ENCODE measurements at places on chromosomes 6 and 20.

DNA sequence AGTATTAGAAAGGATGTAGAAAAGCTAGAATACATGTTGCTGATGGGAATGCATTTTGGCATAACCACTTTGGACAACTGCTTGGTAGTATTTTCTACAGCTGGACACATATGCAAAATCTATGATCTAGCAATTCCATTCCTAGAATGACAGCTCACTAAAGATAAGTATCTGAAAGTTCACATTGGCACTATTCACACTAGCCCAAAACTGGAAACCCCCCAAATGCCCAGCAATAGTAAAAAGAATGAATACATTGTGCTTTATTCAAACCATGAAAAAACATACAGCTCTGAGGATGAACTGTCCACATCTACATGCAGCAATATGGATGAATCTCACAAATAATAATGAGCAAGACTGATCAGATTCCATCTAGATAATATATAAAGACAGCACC is 79.0 kb downstream of the PPP1R3G start:
- DNase-seq: no peak

GRCh38 chr6:16761471-16762267 is 409 bp upstream of the ATXN1 start:
- peak; percentile 66 for DNase-seq

- DNase-seq: no peak
Measured at GRCh38 chr20:57400231-57400701, 9.1 kb downstream of the RBM38 start.

- no peak for DNase-seq
Measured at GRCh38 chr6:85143676-85144075, 306.2 kb upstream of the NT5E start.

GRCh38 chr6:107576852-107577251 is 86.9 kb downstream of the SOBP start:
- peak; percentile 27 for DNase-seq

GRCh38 chr6:13048113-13048512 is 280.2 kb downstream of the TBC1D7 start:
- DNase-seq: no peak

- DNase-seq: peak; percentile 94
Measured at GRCh38 chr20:54123587-54124180, 50.1 kb downstream of the CYP24A1 start.

DNA sequence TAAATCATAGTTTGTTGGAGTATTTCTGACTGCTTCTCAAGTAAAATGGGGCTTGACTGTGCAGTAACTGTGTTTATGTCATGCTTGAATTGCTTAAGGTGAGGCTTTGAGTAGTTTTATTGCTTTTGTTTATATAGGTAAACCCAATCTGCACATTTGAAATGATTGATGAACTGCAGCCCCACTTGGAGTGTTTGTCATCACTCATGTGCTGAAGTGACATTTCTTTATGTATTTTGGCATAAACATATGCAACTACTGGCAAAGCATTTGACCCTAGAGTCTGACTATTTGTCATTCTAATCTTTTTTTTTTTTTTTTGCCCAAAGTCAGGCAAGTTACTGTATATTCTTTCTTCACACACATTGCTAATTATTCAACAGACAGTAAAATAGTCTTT is 491.4 kb upstream of the POU3F2 start:
- DNase-seq: no peak

DNA sequence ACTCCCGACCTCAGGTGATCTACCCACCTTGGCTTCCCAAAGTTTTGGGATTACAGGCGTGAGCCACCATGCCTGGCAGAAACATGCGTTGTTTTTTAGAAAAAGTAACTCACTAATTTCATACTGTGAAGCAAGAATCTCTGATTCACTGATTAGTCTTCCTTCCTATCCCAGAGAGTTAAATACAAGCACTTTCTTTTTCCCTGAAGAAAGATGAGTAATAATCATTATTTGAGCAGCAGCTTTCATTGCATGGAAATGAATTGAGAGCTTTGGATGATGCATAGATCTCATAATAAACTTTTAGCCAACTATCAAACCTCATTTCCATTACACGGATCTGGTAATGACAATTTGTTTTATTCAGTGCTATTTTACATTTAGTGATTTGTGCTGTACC is 892.5 kb upstream of the EYS start:
- no peak for DNase-seq

- no peak for DNase-seq
Measured at GRCh38 chr20:60868316-60868891, 383.7 kb upstream of the CDH4 start.

DNA sequence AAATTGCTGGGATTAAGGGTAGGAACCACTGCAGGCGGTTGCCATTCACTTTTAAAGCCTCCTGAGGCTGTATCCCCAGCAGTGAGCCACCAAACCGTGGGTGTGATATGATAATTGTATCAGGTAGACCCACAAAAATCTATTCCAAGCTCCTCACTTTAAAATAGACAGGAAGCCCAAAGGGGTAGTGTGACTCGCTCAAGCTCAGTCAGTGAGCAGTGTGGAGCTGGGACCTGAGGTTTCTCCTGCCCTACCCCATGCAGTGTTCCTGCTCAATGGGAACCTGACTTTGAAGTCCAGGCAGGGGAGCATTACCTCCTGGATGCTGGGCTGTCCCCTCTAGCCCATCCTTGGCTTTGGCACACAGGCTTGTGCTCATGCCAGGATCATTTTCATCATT is 14.9 kb upstream of the MAPRE1 start:
- no peak for DNase-seq

- no peak for DNase-seq
Measured at GRCh38 chr6:130780122-130780521, 47.1 kb upstream of the SMLR1 start.

DNA sequence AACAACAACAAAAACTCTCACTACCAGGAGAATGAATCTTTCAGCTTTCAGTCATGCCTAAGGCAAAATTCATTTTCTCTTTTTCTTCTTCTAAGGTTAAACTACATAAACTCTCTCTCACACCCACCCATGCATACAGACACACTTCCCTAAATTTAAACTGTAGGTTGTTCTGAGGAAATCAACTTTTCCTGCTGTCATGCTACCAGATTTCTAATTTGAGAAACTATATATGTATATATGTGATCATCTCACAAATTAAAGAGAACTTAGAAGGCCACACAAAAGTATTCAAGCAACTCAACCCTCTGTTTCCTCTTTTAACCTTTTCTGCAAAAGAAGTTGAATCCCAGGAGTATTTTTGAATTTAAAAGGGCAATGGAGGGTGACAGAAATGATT is 532.5 kb downstream of the KIF16B start:
- DNase-seq: no peak

DNA sequence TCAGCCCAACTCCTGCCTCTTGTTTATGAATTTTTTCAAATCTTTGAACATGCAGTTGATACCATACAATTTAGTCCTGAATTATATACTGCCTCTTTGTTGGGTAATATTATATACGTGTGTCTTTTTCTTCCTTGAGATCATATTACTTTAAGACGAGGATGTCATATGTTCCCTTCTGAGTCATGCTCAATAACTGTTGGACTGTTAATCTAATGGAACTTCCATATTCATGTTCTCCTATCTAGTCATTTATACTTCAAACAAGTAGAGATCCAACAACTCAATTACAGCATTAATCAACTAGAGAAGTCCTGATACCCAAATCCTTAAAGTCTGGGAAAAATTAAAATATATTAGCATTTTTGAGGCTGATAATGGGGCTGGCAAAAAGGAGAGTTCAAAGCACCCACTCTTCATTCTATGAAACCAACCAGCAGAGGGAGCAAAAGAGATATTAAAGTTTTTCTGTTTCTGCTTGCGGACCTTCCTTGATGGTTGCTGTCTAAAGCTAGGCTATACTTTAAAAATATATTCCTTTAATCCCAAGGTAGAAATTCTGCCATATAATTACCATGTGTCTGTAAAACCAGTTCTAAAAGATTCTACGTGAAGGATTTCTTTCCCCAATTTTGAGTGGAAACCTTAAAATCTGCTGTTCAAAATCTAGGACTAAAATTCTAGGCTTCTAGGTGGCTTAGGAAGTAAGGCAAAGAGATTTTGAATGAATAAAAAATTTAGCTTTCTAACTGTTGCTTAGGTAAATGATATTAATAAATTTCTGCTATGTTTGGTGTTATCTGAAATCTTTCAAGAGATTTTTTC is 498.9 kb downstream of the BCKDHB start:
- no peak for DNase-seq

DNA sequence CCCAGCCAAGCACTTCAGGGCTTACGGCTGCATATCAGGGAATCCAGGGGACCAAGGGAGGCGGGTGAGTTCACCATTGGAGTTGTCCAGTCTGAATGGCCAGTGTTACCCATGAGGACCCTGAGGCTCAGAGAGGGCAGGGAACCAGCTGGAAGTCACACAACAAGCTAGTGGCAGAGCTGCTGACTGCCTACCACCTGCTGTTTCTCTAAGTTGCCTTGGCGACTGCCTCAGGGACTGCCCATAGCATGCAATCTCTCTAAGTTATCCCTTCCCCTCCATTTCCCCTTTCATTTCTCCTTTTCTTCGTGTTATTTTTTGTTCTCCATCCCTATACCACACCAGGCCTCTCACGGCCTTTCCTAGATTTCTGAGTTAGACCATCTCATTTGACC is 71.8 kb upstream of the SIRPA start:
- no peak for DNase-seq

GRCh38 chr6:126720304-126720703 is 380.4 kb downstream of the CENPW start:
- DNase-seq: peak; percentile 7

GRCh38 chr6:14894105-14894504 is 351.8 kb upstream of the JARID2 start:
- no peak for DNase-seq

GRCh38 chr6:64504503-64504902 is 868.9 kb downstream of the PHF3 start:
- no peak for DNase-seq

GRCh38 chr6:52976591-52977035 is 18.5 kb downstream of the GSTA4 start:
- no peak for DNase-seq

DNA sequence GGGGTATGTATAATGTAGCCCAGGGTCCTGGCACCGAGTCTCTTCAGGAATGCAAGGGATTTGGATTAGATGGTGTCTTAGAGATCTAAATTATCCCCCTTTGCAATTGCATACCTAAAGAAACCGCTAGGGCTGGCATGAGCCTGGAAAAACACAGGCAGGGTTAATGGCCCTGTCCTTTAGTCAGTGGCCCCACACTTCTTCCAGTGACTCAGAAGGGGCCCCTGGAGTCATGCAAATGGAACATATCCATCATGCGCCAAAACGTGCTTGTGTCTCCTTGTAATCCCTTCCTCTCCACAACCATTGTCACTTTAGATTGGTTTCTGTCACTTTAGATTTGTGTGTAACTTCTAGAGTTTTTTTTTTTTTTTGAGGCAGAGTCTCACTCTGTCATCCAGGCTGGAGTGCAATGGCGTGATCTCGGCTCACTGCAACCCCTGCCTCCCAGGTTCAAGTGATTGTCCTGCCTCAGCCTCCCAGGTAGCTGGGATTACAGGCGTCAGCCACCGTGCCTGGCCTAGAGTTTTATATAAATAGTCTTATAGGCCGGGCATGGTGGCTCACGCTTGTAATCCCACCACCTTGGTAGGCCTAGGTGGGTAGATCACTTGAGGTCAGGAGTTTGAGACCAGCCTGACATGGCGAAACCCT is 8.7 kb upstream of the MYBL2 start:
- no peak for DNase-seq

DNA sequence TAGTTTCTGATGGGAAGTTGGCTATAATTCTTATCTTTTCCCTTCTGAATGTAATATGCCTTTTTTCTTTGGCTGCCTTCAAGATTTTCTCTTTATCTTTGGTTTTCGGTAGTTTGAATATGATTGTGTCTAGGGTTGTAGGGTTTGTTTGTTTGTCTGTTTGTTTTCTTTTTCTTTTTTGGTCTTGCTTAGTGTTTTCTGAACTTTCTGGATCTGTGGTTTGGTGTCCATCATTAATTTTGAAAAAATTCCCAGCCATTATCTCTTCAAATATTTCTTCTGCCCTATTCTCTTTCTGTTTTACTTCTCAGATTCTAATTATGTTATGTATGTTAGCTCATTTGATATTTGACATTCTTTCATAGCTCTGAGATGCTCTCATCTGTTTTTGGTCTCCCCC is 79.4 kb downstream of the CHMP4B start:
- no peak for DNase-seq

DNA sequence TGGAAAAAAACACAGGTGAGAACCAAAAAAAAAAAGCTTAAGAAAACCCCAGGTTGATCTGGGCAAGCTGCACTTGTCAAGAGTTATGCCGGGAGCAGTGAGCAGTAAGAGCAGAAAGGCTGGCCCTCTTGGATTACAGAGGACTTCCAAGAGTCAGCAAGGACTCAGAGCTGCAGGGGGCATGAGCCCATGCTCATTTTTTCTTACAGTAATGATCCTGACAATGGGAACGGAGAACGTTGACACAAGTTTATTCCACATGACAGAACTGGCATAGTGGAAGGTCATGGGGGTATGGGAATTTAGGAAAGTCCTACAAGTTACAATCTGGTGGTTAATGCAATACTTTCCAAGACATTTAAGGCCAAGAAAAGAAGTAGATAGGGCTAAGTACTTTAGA is 256.6 kb downstream of the GMDS start:
- DNase-seq: no peak

GRCh38 chr6:7155871-7156579 is 48.3 kb downstream of the RREB1 start:
- no peak for DNase-seq

GRCh38 chr6:85329196-85329595 is 120.7 kb upstream of the NT5E start:
- no peak for DNase-seq

DNA sequence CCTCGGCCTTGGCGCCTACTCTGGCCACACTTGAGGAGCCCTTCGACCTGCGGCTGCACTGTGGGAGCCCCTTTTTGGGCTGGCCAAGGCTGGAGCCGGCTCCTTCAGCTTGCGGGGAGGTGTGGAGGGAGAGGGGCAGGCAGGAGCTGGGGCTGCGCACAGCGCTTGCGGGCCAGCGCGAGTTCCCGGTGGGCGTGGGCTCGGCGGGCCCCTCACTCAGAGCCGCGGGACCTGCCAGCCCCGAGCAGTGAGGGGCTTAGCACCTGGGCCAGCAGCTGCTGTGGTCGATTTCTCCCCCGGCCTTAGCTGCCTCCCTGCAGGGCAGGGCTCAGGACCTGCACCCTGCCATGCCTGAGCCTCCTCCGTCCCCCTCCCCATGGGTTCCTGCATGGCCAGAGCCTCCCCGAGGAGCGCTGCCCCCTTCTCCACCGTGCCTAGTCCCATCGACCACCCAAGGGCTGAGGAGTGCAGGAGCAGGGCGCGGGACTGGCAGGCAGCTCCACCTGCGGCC is 136.8 kb downstream of the EPHA7 start:
- no peak for DNase-seq
